ENCODE measurements at places on chromosomes 1 and 21.

DNA sequence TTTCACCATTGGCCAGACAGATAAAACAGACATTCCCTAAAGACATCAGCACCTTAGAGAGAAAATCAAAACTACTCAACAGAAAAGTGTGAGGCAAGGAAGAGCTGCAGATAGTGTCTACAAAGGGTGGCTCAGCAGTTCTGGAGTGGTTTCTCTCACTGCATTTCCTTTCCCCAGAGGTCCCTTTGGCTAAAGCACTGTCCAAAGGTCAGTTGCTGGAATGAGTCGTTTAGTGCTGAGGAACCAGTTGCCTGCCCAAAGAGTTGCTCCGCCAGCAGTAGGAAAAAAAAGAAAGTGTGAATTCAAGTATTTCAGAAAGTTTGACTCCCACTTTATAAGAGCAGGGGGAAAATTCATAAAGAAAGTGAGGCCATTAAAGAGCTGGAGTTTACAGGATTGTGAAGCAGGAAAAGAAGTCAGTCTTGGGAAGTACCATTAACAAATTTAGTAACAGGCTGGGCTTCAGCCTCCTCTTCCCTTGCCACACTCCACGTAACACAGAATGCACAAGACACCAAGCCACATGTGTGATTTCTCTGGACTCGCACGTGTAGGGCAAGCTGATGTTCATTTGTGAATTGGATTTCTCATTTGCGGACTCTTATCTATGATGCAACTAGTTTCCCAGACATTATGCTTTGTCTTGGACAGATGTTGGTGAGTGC, 122.2 kb downstream of the RUNX1 start:
- DNase-seq = no peak

DNA sequence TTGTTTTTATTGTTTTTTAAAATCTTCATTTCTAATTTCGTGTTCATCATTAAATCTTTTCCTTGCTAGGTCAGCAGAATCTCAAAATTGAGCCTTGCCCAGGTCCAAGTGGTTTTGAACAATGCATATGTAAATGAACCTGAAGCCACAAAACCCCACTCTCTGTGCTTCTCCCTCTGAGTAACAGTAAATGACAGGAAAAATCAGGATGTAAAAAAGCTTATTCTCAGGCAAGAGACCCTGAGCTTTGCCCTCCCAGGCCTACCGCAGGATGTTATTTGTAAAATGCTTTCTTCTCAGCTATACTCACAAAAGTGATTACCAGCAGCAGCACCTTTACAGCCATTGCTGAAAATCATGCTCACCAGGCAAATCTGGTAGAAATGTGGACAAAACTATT, 47.6 kb downstream of the TYW3 start:
- no peak for DNase-seq

DNA sequence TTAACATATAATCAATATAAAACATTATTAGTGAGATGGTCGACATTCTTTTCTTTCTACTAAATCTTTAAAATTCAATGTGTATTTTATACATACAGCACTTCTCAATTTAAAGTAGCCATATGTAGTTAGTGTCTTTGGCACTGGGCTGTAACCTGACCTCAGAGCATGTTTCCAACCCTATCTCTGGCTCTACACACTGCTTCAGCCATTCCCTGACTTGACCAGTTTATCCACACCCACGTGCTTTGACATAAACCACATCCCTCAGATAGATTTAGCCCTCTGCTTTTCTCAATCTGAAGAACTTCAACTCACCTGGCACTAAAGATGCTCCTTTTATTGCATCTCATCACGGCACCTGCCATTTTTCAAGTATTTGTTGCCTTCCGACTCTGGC, 58.3 kb downstream of the RGS2 start:
- DNase-seq = no peak

DNA sequence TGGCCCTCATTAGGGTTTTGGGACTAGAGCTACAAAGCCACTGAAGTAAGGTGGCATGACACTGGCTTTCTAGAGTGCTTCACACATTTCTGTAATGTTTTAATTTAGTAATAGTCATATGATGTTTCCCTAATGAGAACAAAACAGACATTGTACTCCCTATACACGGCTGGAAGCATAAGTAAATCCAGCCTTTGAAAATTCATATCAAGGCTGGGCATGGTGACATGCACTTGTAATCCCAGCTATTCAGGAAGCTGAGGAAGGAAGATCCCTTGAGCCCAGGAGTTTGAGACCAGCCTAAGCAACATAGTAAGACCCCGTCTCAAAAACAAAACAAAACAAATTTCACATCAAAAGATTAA, 7.4 kb downstream of the USP48 start:
- DNase-seq = no peak

DNA sequence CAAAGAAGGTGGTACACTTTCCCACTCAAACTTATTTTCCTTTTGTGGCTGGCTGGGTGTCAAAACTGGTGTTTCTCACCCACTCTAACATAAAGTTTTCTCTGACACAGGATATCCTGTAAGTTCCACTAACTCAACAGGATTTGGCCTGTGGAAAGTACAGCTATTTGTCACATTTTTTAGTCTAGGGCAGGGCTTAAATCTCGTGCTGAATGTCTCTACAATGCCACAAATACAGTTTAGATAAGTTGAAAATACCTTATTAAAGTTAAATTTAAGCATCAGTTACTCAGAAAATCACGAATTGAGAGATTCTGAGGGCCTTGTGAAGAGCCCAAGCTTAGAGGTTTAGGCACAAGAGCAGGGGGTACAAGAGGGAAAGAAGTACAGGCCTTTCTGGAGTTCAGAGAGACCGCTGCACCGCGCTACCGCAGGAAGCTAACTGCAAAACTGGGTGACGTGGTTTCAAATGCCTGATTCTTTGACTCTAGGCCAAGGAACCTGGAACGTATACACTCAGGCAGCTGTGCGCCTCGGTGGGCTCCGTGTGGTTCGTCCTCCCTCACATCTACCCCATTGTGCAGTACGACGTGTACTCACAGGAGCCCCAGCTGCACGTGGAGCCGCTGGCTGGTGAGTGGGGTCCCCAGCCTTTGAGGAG, 23.4 kb upstream of the PWP2 start:
- no peak for DNase-seq

DNA sequence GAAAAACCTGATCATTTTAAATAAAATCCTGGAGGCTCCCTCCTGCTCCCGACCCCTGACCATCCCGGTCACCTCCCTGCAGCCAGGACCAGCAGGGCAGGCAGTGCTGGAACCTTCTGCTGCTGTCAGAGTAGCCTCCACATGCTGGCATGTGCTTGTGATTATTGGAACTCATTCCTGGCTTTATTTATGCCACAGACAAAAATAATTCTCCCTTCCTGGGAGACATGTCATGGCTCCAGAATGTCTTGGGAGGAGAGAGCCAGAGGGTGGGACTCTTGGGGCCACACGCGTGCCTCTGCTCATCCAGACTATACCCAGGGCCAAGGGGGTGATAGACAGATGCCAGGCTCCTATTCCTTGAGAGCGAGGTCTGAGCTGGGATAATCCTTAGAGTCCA, 183.6 kb upstream of the RAB4A start:
- no peak for DNase-seq

DNA sequence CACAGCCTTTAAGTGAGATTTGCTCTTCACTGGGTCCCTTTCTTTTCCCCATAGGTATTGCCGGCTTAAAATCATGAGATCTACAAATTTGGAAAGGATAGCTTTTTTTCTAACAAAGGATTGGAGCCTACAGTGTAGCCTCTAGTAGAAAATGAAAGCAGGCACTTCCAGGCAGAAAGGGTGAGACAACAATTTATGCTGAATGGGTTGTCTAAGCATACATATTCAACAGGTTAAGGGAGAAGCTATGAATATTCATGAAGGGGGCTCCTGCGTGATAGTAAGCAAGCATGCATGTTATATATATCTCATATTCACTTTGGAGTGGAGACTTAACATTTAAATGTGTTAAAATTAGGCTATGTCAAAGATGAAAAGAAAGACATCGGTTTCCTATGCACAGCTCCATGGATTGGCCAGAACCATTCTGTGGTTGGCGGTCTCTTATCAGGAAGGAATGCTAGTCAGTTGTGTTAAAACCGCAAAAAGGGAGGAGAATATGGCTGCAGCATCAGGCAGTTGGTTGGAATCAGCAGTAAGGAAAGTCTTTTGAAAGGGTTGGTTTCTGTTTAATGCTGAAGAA, 66.0 kb downstream of the VCAM1 start:
- DNase-seq = no peak

- no peak for DNase-seq
Measured at GRCh38 chr1:218467101-218468072, 122.3 kb downstream of the TGFB2 start.

GRCh38 chr1:186629341-186629740, 50.9 kb downstream of the PTGS2 start:
- DNase-seq = no peak

DNA sequence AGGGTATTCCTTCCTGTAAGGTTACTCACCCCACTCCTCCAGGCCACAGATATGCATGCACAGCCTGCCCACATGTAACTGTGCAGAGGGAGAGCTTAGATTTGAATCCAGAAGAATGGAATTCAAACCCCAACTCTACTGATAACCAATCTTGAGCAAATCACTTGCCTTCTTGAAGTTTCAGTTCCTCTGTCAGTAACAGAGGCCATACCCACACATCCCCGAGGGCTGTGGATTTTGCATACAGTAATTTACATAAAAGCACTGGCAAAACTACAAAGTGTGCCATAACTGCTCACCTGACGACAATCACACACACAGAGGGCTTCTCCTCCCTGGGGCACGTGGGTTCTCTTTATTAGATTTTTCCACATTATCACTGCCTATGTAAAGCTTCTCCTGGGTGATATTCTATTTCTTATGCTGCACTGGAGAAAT, 18.6 kb downstream of the CD247 start:
- DNase-seq = no peak

DNA sequence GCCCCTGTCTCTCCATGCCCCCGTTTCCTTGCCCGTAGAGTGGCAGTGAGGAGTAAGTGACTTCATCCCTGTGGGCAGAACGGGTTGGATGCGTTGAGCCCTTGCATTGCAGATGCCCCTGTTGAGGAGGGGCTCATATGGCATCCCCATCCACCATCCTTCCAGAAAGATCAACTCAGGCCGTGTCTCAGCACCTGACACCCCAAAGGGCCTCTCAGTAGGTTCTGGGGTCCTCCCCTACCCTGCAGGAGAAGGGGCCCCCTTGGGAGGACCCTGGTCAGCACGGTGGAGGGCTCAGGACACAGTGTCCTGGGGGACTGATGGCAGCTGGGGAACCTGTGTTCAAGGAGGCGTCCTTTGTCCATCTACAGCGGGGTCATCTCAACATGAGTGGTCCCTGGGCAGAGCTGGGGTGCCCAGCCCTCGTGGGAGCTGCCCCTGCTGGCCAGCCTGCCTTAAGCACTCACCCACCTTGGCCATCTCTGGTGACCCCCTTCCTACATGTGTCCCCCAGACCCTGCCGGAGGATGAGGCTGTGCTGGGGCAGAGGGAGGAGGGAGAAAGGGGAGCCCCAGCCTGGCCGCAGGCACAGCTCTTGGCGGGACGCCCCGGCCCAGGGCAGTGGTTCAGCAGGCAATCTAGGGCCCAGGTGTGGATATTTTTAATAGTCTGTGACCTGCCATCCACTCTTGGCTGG, 48.2 kb upstream of the ACTRT2 start:
- no peak for DNase-seq

Measured in posterior cingulate gyrus (tissue), 11 donors.